NCI-H1105 (cell line): ENCODE measurements at places on chromosomes 2 and 18.

DNA sequence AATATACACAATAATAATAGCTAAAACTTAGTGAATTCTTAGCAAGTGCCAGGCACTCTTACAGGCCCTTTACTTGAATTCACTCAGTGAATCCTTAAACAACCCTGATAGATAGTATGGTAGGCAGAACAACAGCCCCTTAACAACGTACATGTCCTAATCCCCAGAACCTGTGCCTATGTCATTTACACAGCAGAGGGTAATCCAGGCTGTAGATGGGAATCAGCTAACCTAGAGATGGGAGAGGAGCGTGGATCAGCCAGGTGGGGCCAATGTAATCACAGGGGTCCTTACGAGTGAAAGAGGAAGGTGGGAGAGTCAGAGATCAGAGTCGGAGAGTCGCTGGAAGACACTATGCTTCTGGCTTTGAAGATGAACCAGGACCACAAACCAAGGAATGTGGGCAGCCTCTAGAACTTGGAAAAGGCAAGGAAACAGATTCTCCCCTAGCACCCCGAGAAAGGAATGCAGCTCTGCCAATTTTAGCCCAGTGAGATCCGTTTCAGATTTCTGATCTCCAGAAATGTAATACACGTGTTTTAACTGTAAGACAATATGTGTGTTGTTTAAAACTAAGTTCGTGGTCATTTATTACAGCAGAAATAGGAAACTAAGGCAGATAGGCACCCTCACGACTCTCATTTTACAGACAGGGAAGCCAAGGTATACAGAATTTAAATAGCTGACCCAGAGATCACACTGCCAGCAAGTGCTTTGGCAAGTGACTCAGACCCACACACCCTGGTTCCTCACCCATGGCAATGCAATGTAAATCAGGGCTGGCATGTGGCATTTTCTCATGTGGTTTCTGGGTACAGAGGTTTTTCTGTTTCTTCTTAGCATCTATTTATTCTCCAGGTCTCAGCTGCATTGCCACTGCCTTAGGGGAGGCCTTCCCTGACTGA, 68.9 kb downstream of the DOCK10 start:
- DNase-seq = no peak

DNA sequence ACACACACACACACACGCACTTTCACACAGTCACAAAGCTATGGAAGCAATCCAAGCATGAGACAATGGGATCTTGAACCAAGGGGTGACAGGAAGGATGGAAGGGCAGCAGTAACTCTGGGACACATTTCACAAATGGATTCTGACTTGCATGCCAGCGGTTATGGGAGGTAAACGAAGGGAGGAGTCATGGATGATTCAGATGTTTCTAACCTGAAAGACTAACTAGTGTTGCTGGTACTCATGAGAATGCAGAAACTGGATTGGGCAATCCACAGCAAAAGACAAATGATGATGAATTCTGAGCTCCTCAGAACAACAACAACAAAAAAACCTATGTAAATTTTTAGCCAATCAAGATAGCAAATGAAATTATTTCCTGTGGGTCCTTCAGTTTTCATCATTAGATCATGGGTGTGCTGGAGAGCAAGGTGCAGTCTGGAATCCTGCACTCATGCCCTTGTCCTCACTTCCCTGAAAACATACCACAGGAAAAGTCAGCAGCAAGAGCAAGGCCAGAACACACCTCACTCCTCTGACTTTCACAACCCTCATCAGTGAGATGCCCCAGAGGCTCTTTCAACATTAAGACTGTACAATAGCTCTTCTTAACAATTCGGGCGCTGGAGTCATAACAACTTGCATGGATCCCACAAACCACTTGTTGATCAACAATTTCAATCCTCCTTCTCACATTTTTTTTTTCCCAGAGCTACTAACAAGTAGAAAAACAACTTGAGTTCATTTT, 32.6 kb downstream of the ABCA12 start:
- DNase-seq = no peak

GRCh38 chr2:110120171-110121051, 4.8 kb upstream of the MALL start:
- DNase-seq = no peak

- no peak for DNase-seq
Observed at GRCh38 chr18:23832911-23833310, 143.7 kb downstream of the LAMA3 start.

DNA sequence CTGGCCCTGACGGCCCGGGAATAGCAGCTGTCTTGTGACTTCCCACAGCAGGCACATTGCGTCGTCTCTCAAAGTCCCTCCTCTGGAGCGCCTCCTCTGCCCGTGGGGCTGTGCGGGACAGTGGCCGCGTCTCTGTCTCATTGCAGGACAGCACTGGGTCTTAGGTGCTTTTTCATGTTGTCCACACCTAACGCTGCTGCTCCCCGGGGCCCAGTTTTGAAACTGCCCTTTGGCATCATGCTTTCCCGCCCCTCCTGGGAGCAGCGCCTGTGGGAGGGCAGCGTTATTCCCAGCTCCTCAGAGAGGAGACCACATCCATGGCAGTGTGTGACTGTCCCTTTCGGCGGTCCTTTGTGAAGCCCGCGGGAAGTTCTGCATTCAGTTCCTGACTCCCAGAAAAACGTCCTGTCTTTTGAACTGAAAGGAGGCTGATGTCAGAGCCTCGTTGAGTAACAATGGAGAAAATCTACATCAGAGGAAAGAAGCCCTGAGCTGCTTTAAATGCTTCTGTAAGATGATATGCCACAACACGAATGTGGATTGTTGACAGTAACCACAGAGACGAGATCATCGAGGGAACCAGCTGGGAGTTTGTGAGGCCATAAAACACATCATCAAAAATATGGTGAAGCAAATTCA, 226.0 kb downstream of the FAM210A start:
- peak; percentile 64 for DNase-seq

- no peak for DNase-seq
Observed at GRCh38 chr18:36301884-36302283, 4.4 kb downstream of the FHOD3 start.

- no peak for DNase-seq
Observed at GRCh38 chr2:234172066-234172465, 121.6 kb downstream of the SPP2 start.

DNA sequence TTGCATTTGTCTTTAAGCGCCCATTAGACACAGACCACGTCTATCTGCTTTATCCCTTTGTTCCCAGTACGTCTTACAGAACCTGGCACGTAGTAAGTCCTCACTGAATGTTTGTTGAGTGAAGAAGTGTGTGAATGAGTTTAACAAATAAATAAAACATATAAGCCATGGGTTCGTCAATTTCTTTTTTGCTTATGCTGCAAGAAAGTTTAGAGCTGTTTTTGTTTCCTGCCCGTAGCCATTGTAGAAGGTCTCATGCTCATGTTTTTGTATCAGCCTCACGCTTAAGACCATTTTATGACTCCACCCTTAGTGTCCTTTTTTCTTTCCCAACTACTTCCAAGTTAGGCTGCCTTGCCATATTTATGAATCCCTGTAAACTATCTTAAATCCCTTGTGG, 2.5 kb downstream of the ADD2 start:
- DNase-seq = no peak

DNA sequence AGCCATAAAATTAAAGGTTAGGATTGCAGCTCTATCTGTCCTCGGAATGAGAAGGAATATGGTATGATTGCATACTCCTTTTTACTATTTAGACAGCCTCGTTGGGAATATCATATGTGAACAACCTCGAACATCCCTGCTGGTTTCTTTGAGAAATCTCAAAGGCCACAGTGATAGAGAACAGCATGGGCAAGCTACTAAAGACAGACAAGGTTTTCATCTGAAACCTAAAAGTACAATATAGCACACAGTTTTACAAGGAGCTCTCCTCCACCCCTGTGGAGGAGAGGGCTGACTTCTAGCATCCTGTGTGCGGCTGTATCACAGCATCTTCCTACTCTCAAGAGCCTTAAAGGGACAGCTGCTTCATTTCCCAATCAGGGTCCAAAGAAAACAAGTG, 104.3 kb downstream of the VWC2L start:
- DNase-seq = no peak

DNA sequence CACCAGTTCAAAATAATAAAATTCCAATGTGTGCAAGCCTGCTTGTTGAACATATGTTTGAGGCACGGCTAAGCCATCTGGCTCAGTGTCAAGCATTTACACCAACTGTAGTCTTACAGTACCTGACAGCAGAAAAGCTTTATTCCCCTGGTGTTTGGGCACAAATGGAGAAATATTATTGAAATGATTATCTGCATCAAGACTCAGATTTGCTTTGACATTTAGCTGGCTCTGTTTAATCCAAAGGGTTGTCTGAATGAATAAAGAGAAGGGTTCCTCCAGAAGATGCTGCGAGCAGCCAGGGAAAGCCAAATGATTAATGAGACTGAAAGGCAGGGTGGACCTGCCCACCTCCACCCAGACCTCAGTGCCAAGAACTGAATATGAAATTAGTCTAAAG, 393.2 kb upstream of the GALNT5 start:
- DNase-seq = no peak
